ENCODE measurements at places on chromosomes 4 and X.

DNA sequence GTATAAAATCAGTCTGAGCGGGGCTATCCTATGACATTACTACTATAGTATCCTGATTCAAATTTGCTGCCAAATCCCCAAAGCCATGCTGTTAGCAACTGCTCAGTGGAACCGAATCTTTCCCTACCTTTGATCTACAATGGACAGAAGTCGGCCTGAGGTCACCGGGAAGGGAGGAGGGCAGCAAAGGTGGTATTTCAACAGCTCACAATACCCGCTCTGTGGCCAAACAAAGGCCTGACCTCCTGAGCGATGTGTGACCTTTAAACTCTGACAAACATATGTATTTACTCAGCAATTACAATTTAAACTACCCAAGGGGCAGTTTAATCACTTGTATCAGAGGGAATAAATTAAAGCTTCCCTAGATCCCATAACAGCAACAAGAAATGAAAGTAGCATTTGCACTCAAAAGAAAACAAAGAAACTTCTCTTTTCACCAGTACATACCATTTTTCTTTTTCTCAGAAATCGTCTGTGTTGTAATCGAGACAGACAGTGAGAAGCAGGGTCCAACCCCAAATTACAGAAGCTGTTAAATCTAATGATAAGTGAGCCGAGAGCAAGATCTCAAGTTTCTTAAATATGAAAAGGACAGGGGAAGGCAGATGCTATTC lies 11.6 kb upstream of the TMEM128 start:
- no peak for DNase-seq

DNA sequence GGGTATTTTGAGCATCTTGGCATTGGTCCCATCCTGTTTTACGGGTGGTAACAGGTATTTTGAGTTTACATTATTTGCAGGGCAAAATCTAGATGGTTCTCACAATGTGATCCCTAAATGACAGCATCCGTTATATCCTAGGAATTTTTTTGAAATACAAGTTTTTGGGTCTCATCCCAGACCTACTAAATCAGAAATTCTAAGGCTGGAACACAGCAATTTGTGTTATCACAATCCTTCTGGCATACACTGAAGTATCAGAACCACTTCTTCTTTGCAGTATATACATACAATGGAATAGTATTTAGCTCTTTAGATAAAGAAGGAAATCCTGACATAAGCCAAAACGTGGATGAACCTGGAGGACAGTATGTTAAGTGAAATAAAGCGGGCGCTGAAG lies 104.1 kb upstream of the LSM6 start:
- no peak for DNase-seq

DNA sequence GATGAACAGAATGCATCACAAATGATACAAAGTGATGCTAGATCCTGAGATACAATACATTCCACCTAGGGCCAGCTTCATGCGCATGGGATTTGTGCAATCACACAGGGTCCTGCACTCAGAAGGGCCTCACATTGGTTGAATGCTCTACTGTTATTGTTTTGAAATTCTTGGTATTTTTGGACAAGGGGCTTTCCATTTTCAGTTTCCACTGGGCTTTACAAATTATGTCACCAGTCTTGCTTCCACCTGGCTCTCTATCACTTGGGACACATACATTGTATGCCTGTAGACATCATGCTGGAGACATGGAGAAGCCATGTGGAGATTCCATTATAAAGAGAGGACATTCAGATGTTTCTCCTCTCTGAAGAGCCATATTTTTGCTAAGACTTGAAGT lies 155.8 kb downstream of the NAA11 start:
- DNase-seq = no peak

DNA sequence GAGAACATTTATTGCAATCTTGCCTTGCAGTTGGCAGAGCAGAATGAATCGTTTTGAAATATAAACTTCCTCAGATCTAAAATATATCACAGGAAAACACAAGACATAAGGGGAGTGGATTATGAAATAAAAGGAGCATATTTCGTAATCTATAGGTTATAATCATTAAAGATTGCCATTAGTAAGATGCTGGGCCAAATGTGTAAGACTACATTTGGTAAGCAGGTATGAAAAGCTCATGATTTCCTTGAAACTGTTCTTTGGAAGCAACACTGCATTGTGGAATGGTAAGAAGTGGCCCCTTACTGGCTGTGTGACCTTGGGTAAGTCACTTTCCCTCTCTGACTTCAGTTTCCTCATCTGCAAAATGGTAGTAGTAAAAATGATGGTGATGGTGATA lies 68.3 kb downstream of the AFF2 start:
- no peak for DNase-seq

GRCh38 chr4:121923306-121923705 lies 28.6 kb downstream of the TRPC3 start:
- DNase-seq = no peak

GRCh38 chr4:145619639-145619996 lies 433 bp downstream of the MMAA start:
- DNase-seq = peak; percentile 60

- DNase-seq = no peak
Measured at GRCh38 chr4:109574443-109574850, 14.4 kb downstream of the MCUB start.

GRCh38 chrX:24720036-24720435 lies 26.3 kb downstream of the POLA1 start:
- DNase-seq = no peak

DNA sequence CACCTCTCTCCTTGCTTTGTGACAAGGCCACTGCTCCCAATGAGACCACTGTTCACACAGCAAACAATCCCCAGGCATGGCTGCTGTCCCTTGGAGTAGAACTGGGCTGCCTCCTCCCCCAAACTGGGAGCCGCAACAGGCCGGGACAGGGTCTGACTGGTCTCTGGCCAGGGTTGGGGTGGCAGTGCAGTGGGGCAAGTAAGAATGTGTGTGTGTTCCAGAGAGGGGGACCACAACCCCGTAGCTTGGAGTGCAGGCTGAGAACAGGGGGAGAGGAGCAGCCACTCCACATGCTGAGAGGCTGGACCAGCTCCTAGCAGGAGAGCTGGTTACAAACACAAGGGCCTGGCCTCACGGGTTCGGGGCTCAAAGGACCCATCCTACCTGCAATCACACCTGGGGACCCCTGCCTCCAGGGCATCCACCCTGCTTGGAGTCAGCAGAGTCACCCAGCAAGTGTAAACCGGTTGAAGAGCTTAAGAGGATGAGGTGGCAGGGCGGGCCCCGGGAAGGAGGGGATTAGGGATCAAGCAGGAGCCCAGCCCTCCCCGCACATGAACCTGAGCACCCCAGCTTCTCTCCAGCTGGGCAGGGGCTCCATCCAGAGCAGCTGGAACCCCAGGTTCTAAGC lies 3.8 kb upstream of the ZNF185 start:
- DNase-seq = no peak

All from activated naive CD4-positive, alpha-beta T cell treated with Interleukin-2 at 50 U/mL for 16 hours (primary cell).